ENCODE measurements at places on chromosomes 2 and 18.

DNA sequence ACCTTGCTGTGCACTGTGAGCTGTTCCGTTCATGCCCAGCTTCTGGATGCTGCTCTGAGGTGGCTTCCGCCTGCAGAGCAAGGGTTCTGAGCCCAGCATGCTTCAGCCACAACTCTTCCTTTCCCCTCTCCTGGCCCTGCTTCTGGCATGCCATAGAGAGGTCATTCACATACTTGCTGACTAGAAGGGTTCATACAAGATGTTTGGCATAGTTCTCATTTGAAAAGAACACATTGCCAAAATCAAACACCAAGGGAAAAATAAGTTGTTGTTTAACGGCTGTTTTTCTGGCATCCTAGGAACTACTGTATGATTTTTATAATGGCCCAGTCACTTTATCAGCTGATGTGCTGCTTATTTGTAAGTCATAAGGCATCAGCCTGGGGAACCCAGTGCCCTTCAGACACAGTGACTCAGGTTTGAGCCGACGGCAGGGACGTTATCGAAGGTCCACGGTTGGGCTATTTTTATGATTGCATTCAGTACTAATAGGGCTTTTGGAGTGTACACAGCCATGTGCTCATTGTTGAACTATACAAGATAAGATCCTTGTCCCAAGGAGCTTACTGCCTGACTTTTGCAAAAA lies 53.9 kb upstream of the CTAGE1 start:
- DNase-seq = no peak

- DNase-seq = no peak
Measured at GRCh38 chr18:581096-581495, 916 bp downstream of the CETN1 start.

DNA sequence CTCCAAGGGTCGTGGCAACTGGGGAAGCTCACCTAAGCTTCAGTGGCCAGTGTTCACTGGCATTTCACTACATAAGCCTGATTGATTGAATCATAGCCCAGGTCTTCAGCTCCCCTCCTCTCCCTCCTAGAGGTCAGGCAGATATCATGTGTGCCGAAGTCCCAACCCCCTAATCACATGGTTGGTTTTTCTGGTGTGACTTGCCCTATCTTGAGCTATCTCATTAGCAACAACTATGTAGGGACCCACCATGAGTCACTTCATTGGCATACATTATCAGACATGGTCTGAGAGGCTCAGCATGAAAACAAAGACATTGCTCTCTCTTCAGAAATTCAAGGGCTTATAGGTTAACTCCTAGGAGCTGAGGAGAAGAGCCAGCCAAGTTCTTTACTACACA lies 76.8 kb downstream of the LYPD1 start:
- no peak for DNase-seq

- DNase-seq = peak; percentile 10
Measured at GRCh38 chr2:234026693-234027254, 23.7 kb upstream of the SPP2 start.

DNA sequence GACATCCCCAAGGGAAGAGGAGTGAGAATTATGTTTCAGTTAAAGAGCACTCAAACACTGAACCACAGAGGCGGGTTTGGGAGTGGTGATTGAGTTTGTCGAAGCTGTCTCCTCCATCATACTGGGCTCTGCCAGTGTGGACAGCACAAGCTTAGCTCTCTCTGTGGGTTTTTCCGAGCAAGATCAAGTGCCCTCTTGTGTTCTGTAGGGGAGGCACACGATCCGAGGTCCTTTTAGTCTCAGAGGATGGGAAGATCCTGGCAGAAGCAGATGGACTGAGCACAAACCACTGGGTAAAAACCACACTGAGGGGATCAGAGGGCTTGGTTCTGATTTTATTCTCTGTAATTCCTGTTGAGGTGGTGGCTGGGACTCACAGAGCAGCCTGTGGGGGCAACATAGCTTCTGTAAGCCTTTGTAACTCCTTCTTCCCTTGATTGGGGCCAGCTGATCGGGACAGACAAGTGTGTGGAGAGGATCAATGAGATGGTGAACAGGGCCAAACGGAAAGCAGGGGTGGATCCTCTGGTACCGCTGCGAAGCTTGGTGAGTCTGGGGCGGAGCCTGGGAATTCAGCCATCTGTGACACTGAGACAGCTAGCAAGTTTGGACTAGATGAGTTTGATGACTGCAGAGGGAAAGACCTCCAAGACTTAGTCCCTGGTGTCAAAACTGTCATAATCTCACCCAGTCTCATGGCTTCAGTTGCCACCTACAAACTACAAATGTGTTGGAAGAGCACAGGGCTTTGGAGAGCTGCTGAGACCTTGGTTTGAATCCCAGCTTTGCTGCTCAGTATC lies 2.0 kb downstream of the NAGK start:
- no peak for DNase-seq

All from CD4-positive, alpha-beta T cell treated with Interleukin-2 at 100 ng/mL for 4 hours (primary cell).